ENCODE measurements at places on chromosomes 6 and 20.

GRCh38 chr6:84728602-84729001, 35.8 kb downstream of the TBX18 start:
- no peak for DNase-seq

- peak; percentile 74 for DNase-seq
Observed at GRCh38 chr6:36285187-36285671, 15.4 kb downstream of the PNPLA1 start.

- no peak for DNase-seq
Observed at GRCh38 chr6:17204533-17204932, 76.6 kb upstream of the RBM24 start.

- DNase-seq: no peak
Observed at GRCh38 chr6:83976037-83976755, 57.4 kb upstream of the MRAP2 start.

DNA sequence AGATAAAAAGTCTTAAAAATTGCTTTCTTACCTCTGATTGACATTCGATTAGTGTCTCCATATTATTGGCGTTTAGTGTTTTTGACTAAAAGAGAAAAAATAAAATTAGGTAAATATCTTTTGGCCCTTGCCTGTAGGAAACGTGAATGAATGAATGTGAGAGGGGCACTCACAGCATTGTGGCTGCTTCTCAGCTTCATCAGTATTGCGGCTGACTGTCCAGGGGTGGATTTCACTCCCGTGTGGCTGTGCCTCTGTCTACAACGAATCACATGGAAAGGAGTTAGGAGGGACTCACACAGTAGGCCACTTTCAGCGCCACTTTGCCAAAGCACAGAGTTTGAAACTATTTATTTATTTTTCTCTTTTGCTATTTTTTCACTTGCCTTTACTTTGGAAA, 844 bp downstream of the TAGAP start:
- no peak for DNase-seq

GRCh38 chr6:41778895-41779294, 805 bp downstream of the FRS3 start:
- DNase-seq: no peak

GRCh38 chr6:85551264-85551663, 42.4 kb downstream of the SNX14 start:
- DNase-seq: no peak

DNA sequence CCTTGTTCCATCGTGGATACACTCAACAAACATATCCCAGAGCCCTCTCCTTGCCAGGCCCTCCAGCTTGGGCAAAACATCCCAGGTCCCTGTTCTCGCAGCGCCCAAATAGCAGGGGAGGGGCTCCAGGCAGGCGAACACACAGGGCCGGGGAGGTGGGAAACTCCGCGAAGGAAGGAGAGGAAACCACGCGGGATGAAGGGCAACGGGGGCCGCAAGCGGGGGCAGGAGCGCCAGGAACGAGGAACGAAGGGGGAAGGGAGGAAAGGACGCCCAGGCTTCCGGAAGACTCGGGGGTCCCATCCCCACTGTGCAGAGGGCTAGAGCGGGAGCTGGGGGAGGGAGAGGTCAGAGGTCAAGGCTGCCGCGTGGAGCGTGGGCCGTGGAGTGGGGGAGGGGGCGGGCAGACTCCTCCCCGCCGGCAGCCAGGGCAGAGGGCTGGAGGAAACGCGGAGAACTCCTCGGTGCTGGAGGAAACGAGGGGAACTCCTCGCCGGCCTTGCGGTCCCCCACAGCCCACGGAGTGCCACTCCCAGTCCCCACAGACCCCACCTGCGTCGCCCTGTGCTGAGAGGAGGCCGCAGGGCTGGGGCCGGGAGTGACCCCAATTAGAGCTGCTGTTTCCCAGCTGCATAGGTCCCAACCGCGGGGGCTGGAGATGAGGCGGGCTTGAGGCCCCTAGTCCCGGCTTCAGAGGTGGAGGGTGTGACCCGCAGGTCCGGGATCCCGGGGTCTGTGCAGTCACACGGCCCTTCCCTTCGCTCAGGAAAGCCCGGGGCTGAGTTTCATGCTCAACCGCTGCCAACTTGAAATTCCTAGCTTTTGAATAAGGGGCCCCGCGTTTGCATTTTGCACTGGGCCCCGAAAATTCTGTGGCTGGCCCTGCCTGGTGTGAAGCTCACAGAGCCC, 1.2 kb upstream of the RBM38 start:
- DNase-seq: no peak

DNA sequence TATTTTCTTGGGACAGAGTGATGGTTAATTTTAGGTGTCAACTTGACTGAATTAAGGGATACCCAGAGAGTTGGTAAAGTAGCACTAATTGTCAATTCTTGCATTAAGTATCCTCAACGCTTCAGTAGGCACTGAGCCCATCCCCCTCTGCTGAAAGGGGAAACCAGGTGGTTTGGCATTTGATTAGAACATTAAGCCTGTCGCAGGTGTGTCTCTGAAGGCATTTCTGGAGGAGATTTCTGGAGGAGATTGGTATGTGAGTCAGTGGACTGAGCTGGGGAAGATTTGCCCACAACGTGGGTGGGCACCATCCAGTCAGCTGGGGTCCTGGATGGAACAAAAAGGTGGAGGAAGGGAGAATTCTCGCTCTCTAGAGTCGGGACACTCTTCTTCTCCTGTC, 119.8 kb downstream of the RFX6 start:
- no peak for DNase-seq

DNA sequence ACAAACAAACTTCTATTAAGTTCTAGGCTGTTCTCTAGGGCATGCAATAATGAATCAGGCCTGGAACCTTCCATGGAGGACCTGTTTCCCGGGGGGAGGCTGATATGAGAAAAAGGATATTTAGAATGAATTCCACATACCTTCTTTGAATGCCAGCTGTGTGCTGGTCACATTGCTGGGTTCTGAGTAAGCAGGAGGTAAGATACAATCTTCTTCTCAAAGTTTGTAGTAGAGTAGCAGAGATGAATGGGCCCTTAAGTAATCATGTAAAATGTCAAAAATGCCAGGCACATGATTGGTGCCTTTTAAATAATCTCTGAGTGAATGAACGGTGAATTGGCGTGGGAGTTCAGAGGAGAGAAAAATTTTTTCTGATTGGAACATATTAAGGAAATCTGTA, 47.4 kb downstream of the TGM2 start:
- no peak for DNase-seq

GRCh38 chr20:8291873-8292272, 159.8 kb downstream of the PLCB1 start:
- DNase-seq: no peak

GRCh38 chr20:12166053-12166717, 248.5 kb downstream of the BTBD3 start:
- no peak for DNase-seq

GRCh38 chr6:25535632-25536225, 116.3 kb upstream of the SCGN start:
- DNase-seq: no peak

DNA sequence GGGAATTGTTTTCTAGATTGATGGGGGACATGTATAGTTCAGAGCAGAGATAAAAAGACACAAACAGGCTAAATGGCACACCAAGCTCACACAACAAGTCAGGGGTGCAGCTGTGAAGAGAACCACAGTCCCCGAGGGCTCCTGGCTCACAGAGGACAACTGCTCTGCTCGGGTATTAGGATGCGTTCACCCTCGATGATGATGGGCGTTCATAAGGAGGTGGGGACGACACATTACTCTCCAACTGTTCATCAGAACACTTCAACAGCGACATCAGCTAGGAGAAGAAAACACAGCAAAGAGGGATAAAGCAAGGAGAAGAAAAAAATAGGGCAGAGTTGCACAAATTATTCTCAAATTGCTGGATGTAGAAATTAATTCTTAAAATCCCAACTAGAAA, 174.8 kb upstream of the RREB1 start:
- no peak for DNase-seq

DNA sequence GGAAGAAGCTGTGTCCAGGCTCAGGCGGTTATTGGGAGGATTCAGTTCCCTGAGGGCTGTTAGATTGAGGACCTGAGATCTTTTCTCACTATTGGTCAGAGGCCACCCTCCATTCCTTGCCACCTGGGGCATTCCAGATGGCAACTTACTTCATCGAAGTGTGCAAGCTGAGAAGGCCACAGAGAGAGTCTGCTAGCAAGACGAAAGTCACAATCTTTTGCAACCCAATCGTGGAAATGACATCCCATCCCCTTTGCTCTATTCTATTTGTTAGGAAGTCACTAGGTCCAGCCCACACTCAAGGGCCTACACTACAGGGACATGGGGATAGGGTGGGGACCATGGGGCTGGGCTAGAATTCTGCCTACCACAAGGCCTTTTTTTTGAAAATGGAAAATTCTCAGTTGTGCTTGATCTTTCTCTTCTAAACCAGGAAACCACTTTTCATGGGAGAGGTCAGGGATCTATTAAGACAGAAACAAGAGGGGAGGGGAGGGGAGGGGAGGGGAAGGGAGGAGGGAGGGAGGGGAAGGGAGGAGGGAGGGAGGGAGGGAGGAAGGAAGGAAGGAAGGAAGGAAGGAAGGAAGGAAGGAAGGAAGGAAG, 217.2 kb downstream of the BCAS1 start:
- DNase-seq: no peak

GRCh38 chr20:36155991-36156390, 1.5 kb downstream of the EPB41L1 start:
- DNase-seq: no peak

GRCh38 chr20:62752671-62753501, 43.4 kb upstream of the MRGBP start:
- no peak for DNase-seq

DNA sequence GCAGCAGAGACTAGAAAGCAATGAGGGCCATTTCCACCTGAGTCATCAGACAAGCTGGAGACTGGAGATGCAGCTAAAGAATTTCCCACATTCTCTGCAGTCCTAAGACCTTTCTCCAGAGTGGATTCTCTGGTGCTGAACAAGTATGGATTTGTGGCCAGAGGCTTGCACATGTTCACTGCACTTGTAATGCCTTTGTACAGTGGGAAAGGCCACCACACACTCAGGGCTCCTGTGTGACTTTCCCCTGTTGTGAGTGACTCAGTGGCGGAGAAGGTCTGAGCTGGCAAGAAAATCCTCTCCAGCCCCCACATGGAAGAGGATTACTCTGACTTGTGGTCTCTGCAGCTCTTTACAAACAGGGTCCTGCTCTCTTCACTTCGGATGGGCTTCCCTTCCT, 192.3 kb downstream of the C6orf118 start:
- no peak for DNase-seq

- no peak for DNase-seq
Observed at GRCh38 chr6:86820750-86821149, 116.6 kb upstream of the HTR1E start.

- DNase-seq: no peak
Observed at GRCh38 chr6:110882274-110882619, 7.7 kb downstream of the AMD1 start.

DNA sequence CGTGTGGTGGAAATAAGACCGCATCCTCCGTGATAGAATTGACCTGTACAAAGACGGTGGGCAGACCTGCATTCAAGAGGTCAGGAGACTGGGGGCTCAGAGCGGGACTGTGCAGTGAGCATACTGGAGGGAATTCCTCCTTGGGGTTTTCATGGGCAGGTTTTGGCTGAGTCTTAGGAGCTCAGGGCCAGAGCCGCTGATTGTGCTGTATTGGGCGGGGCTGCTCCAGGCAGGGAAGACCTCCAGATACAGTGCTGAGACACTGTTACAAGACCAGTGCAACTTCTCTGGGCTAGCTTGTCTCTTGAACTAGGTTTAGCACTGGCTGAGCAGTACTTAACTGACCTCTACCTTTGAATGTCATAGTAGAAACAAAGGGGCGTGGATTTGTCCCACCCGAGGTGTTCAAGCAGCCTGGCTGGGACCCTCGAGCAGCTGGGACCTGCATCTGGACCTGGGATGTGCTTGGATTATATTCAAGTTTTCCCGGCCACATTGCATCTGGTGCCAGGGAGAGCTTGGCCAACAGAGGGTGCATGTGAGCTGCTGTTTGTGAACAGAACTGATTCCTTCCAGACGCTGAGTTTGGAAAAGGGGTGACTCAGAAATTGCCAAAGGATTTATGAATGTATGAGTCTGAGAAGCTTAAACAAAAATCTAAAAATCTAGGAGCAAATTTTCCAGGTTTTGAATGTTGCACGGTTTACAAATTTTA, 33.4 kb upstream of the SLC22A1 start:
- peak; percentile 1 for DNase-seq

DNA sequence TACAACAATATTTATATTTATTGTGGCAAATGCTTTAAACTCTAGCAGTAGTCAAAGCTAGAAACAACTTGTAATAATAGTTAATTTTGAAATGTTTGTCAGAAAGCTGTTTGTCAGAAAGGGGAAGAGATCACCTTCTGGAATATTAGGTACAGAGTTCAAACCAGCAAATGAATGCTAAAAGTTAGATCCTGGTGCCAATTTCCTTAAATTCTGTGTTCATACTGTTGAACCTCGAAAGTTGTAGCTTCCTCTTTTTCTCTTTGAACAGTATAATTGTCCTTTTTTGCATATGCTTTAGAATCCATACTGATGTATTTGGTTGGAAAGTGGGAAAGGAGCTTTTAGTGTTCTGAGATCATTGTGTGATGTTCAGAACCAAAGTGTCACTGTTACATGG, 22.4 kb downstream of the ITCH start:
- no peak for DNase-seq

DNA sequence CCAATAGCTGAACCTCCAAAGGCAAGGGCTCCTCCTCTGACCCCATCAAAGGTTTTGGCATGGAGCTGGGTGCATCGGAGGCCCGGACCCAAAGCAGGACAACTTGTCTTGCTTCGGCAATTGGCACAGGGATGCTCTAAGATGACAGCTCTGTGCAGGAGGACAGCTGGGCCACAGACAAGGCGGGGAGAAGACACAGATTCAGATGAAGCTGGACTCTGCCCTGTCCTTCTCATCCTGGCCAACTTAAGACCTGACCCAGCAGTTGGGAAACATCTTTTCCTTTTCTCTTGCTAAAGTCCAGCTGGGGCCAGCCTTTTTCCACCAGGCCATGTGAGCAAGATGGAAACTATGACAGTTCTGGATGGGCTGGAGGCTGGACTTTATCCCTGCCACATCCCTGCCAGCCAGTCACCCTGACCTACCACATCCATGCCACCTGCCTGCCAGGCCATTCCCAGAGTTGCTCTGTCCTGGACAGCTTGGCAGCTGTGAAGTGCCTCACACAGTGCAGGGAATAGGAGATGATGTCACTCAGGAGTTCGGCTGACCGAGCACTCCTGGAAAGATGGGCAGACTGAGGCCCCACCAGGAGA, 12.7 kb upstream of the PSMF1 start:
- DNase-seq: no peak

DNA sequence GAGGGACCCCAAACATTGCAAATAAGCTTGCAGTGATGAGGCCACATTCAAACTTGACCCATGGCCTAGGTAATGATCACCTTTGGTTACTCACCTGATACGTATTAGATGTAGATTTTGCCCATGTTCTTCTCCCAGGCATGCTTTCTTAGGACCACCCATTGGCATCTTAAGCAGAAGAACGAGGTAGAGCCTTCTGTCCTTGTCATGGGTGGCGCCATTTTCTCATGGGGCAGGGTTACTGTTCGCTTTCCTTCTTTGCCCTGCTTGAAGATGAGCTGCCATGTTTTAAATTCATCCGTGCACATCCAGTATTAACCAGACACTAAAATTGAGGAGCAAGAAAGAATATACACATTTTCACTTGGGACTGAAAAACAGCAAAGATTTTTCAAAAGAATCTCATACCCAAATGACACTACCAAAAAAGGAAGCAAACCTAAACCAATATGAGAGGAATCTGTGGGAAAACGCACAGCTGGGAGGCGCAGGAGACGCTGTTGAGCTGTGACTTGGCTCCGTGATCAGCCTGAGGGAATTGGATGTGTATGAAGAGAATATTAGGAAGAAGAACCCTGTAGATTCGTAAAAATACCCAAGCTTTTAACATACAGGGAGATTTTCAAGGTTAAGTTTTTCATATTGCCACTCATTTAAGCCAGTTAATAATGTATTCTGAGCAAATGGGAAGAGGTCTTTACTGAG, 36.6 kb downstream of the GMPR start:
- DNase-seq: no peak

GRCh38 chr20:50708845-50709635, 17.7 kb upstream of the RIPOR3 start:
- no peak for DNase-seq
